Stimulated activated CD8-positive, alpha-beta memory T cell treated with anti-CD3 and anti-CD28 coated beads, Interleukin-4, amount 100 ng/mL, for 4 hours (primary cell): ENCODE measurements at places on chromosomes 2 and 18.

- DNase-seq, result no peak
Measured at GRCh38 chr2:54528311-54528955, 72.3 kb downstream of the SPTBN1 start.

DNA sequence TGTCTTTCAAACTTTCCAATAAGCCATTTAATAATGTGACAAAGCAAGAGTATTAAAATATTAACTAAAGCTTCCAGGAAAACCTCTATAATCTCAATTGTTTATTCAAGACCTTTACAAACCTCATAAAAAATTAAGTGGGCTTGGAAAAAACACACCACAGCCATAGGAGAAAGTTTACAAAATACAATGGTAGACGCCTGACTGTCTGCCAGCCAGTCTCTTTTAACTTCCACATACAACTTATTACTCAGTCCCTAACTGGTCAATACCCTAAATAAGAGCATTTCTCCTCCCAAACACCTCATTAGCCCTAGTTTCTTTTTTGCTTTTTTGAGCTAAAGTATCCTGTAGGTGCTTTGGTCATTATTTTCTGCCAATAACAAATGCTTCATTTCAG is 247.4 kb upstream of the CYP26B1 start:
- no peak for DNase-seq

- no peak for DNase-seq
Measured at GRCh38 chr2:149448315-149448714, 117.9 kb downstream of the LYPD6 start.

GRCh38 chr2:217193431-217194340 is 333.8 kb upstream of the TNP1 start:
- no peak for DNase-seq

GRCh38 chr2:239114119-239114581 is 266.3 kb downstream of the TWIST2 start:
- DNase-seq, result no peak

GRCh38 chr18:10169814-10170213 is 256.0 kb downstream of the VAPA start:
- no peak for DNase-seq

DNA sequence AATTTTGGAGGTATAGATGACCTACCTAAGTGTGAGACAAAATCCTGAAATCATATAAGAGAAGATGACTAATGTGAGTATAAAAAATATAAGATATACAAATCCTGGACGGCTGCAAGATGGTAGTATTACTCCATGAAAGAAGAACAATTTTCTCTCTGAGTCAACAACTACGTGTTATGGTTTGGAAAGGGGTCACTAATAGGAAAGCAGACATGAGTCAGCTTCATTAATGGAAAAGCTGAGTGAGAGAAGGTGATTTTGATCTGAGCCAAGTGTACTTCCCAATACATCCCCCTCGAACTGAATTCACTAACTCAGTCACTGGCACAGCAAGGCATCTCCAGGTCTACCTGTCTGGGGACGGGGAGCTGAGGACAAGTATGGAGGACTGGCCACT is 20.1 kb upstream of the SELENOI start:
- DNase-seq, result no peak

DNA sequence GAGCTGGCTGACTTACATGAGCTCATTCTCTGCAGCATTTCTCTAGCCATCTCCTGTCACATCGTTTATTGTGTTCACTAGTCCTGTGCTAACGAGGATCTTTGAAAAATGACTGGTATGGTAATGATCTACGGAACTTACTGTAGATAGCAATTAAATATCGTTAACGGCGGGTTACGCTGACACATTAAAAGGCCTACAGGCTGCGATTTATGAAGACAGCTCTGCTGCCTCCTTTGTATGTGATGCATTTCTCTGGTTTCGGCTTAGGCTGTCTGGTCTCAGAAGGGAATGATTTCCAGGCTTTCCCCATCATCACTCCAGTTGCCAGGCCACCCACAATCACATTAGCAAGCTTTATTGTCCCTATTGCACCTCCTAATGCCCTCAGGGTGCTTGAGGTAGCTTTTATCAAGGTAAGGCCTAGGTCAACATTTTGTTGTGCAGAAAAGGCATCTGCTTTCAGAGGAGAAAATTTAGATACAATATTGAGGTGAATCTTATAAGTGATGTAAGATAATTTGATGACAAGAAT is 284.4 kb downstream of the SOX11 start:
- DNase-seq, result no peak

- no peak for DNase-seq
Measured at GRCh38 chr2:217805668-217806481, 196.9 kb downstream of the TNS1 start.

- no peak for DNase-seq
Measured at GRCh38 chr2:151472966-151473365, 63.3 kb downstream of the RIF1 start.

DNA sequence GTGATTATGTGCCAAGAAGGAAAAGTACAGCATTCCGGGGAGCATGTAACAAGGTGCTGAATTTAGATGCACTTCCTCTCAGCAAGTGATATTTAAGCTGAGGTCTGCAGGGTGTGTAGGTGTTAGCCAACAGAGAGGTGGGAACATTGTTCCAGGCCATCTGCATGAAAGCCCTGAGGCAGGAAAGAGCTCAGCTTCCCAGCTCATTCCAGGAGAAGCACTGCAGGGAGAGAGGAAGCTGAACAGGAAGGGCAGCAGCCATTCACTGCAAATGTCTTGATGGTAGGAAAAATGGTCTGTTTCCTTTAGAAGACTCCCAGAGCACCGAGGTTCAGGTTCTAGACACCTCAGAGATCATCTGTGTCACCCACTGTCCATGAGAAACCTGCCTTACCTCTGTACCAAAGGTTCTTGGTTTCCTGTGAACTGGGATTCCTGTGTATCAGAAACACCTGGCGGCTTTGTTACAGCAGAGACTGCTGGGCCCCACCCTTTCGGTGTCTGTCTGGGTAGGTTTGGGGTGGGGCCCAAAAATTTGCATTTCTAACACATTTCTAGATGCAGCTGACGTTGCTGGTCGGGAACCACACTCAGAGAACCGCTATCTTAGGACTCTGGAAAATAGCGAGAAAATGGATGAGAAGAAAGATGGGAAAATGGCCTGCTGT is 84.0 kb downstream of the RTN4 start:
- DNase-seq, result no peak
